ENCODE measurements at places on chromosomes 11 and 22. TPM values are rescaled to one million over a fixed set of nuclear protein-coding genes. Genes with fewer than 3 reads are reported as not detected.

DNA sequence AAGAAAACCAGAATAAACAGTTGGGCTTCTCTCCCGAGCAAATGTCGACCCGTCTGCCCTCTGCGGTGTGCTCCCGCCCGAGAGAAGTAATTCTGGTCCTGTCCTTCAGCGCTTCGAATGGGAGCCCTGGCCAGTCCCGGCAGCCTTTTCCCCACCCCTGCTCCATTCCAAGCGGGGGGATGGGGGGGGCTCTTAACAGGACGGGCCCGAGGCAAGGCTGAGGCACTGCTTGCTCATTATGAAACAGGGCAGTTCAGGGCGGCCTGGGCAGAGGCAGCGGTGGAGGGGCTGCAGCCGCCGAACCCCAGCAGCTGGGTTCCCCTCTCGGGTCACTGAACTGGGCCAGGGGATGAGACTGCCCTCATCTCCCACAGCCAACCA lies 9.1 kb downstream of the BACE1-AS start:
- no peak for DNase-seq

Gene DGCR6
- 2.8 TPM for total RNA-seq

Gene CRACR2B
- total RNA-seq = 11.2 TPM

Gene HSPB2
- total RNA-seq = not detected

GRCh38 chr11:1998290-1998689 lies 648 bp upstream of the H19 start:
- DNase-seq = no peak

GRCh38 chr11:6269994-6270393 lies 10.4 kb downstream of the CCKBR start:
- DNase-seq = no peak

Gene CLDN5
- total RNA-seq = not detected

- DNase-seq = no peak
Measured at GRCh38 chr22:50720301-50721256, 17.4 kb upstream of the ACR start.

GRCh38 chr11:13415201-13415600 lies 47.8 kb downstream of the BTBD10 start:
- DNase-seq = no peak
